Upper lobe of left lung (tissue), 6 donors: ENCODE measurements at places on chromosomes 2 and 18. TPM values are rescaled to one million over a fixed set of nuclear protein-coding genes. Genes with fewer than 3 reads are reported as not detected.

GRCh38 chr2:173401716-173402326 is 47.1 kb downstream of the CDCA7 start:
- no peak for DNase-seq
- H3K4me3 ChIP-seq = no peak overlapping the region
- H3K27me3 ChIP-seq = peaks cover 19% of the 10 kb centered on the region
- no peaks in the 10 kb centered on the region for H3K36me3 ChIP-seq
- H3K27ac ChIP-seq = no peak overlapping the region
- peaks cover 8% of the 10 kb centered on the region for H3K4me1 ChIP-seq

- DNase-seq = no peak
- no peaks in the 10 kb centered on the region for H3K36me3 ChIP-seq
- H3K4me1 ChIP-seq = no peaks in the 10 kb centered on the region
Observed at GRCh38 chr2:230592775-230593174, 119.9 kb upstream of the CAB39 start.

DNA sequence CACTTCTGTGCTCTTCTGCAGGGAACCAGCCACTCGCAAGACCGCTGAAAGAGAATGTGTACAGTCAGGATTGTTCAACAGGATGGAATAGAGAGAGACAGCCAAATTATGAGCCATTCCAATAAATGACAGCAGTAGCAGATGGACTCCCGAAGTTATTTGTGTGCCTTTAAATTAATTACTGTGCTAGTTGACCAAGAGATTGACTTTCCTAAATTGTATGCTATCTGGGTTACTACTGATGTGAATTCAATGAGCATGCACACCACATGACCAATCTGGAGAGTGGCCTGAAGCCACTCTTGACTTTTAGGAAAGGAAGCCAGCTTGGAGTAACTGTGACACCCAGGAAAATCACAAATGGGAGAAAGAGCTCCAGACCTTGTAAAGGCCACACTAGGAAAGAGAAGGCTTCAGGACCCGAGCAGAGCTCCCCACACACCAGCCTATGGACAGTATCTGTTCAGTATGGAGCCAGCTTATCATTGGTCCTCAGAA is 52.8 kb downstream of the CHMP3 start:
- peaks cover 45% of the 10 kb centered on the region for H3K36me3 ChIP-seq
- H3K4me3 ChIP-seq = no peak overlapping the region
- DNase-seq = no peak
- H3K4me1 ChIP-seq = peaks cover 13% of the 10 kb centered on the region

DNA sequence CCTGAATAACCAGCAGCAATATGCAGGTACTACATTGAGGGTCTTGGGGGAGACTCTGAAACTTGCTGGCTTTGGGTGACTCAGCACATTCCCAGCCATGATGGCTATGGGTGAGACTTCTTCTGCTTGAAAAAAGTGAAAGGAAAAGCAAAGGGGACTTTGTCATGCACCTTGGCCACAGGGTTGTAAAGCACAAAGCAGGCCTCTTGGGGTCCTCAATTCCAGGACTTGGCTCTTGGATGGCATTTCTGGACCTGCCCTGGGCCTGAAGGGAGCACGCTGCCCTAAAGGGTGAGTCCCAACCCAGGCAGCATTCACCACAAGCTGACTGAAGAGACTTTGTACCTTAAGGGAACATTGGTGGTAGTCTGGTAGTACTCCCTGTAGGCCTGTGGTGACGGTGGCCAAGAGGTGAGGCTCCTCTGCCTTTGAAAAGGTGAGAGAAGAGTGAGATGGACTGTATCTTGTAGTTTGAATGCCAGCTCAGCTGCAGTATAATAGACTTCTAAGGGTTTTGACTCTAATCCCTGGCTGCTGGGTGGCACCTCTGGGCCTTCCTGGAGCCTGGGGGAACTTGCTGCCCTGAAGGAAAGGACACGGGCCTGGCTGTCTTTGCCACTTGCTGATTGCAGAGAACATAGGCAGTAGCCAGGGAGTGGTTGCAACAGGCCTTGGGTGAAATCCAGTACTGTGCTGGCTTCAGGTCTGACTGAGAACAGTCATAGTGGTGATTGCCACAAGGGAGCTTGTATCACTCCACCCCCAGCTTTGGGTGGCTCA is 36.5 kb upstream of the CYTIP start:
- H3K4me1 ChIP-seq = no peaks in the 10 kb centered on the region
- no peaks in the 10 kb centered on the region for H3K27me3 ChIP-seq

- H3K27ac ChIP-seq = no peak overlapping the region
- H3K36me3 ChIP-seq = no peaks in the 10 kb centered on the region
- DNase-seq = peak; percentile 83
- H3K27me3 ChIP-seq = no peaks in the 10 kb centered on the region
Observed at GRCh38 chr2:11656671-11657101, 13.3 kb downstream of the NTSR2 start.

- no peak overlapping the region for H3K4me3 ChIP-seq
- H3K36me3 ChIP-seq = no peaks in the 10 kb centered on the region
- H3K27me3 ChIP-seq = no peaks in the 10 kb centered on the region
- DNase-seq = no peak
Observed at GRCh38 chr2:216603010-216603883, 30.0 kb upstream of the IGFBP2 start.

GRCh38 chr2:64853306-64853705 is 135.9 kb upstream of the SLC1A4 start:
- DNase-seq = no peak
- H3K4me3 ChIP-seq = no peak overlapping the region
- H3K4me1 ChIP-seq = peaks cover 27% of the 10 kb centered on the region
- H3K27me3 ChIP-seq = no peaks in the 10 kb centered on the region
- peak overlapping the region; percentile 56 for H3K27ac ChIP-seq

- DNase-seq = no peak
- no peaks in the 10 kb centered on the region for H3K27me3 ChIP-seq
- H3K27ac ChIP-seq = no peak overlapping the region
- no peaks in the 10 kb centered on the region for H3K36me3 ChIP-seq
Observed at GRCh38 chr2:217215877-217216276, 356.0 kb upstream of the TNP1 start.

- peak overlapping the region; percentile 47 for H3K27ac ChIP-seq
- peaks cover 11% of the 10 kb centered on the region for H3K4me1 ChIP-seq
- DNase-seq = no peak
- no peak overlapping the region for H3K4me3 ChIP-seq
- H3K27me3 ChIP-seq = no peaks in the 10 kb centered on the region
Observed at GRCh38 chr18:5515011-5515784, 28.6 kb downstream of the EPB41L3 start.

- H3K27me3 ChIP-seq = no peaks in the 10 kb centered on the region
- H3K27ac ChIP-seq = no peak overlapping the region
- no peaks in the 10 kb centered on the region for H3K4me1 ChIP-seq
- DNase-seq = no peak
- H3K4me3 ChIP-seq = no peak overlapping the region
Observed at GRCh38 chr18:13026583-13027270, 35.6 kb downstream of the CEP192 start.

DNA sequence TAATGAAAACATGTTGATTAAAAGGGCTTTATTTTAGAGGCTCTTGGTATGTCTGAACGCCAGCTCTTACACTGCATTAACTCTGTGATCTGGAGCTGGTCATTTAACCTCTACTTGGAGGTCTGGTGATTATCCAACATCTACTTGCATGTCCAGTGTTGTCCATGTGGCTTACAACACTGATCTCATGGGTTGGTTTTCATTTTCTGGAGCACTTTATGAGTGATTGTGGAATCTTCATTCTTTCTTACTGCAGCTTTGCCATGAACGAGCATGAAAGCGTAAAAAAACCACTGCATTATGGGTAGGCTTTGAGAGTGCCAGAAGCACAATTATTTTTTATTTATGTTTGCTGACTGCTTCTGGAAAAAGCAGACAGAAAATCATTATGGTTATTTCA is 4.8 kb downstream of the CCDC195 start:
- no peaks in the 10 kb centered on the region for H3K27me3 ChIP-seq
- H3K4me3 ChIP-seq = no peak overlapping the region
- H3K27ac ChIP-seq = no peak overlapping the region
- H3K4me1 ChIP-seq = no peaks in the 10 kb centered on the region
- H3K36me3 ChIP-seq = no peaks in the 10 kb centered on the region
- no peak for DNase-seq

- no peaks in the 10 kb centered on the region for H3K27me3 ChIP-seq
- no peak for DNase-seq
- H3K36me3 ChIP-seq = no peaks in the 10 kb centered on the region
- no peak overlapping the region for H3K4me3 ChIP-seq
- no peak overlapping the region for H3K27ac ChIP-seq
Observed at GRCh38 chr2:236715077-236715476, 145.5 kb downstream of the ACKR3 start.

Gene DSG4
- not detected for total RNA-seq

Gene EHD3
- total RNA-seq = 9.8 TPM

Gene PCARE
- 0.43 TPM for total RNA-seq

Gene SCYGR4
- not detected for total RNA-seq

Gene DNAJC5G
- not detected for total RNA-seq

Gene CRIM1
- total RNA-seq = 116 TPM
